Cardiac muscle cell (in vitro differentiated cells and primary cell): ENCODE measurements at places on chromosomes 13 and 19. TPM values are rescaled to one million over a fixed set of nuclear protein-coding genes. Genes with fewer than 3 reads are reported as not detected.

EEF1AKMT1 gene
- 4.2 and 7.2 TPM in 2 replicates for total RNA-seq

KLK3 gene
- total RNA-seq, result not detected in 2 replicates

TNFSF13B gene
- total RNA-seq, result 0.46 and 0.69 TPM in 2 replicates

TNNI3 gene
- 64.5 and 78.6 TPM in 2 replicates for total RNA-seq

VAV1 gene
- not detected in 2 replicates for total RNA-seq

MEX3D gene
- 49.7 and 65.6 TPM in 2 replicates for total RNA-seq

IRS2 gene
- 5.5 and 12.6 TPM in 2 replicates for total RNA-seq

SYCN gene
- not detected in 2 replicates for total RNA-seq

CAB39L gene
- 25.5 TPM in 2 replicates for total RNA-seq

C1QTNF9 gene
- total RNA-seq, result 0.12 TPM in 1 of 2 replicates, not detected in the other

CYP2S1 gene
- total RNA-seq, result 1.7 and 1.8 TPM in 2 replicates

LYPD5 gene
- total RNA-seq, result 0.11 TPM in 1 of 2 replicates, not detected in the other

TTYH1 gene
- total RNA-seq, result 2.6 TPM in 1 of 2 replicates, not detected in the other

GRCh38 chr19:46367426-46367825 is 20.5 kb downstream of the PPP5C start:
- DNase-seq, result no peak

- DNase-seq, result no peak
Measured at GRCh38 chr13:105518086-105518485, 1017.4 kb downstream of the EFNB2 start.

- DNase-seq, result peak; percentile 19
Measured at GRCh38 chr13:29877456-29878078, 27.1 kb upstream of the UBL3 start.

DNA sequence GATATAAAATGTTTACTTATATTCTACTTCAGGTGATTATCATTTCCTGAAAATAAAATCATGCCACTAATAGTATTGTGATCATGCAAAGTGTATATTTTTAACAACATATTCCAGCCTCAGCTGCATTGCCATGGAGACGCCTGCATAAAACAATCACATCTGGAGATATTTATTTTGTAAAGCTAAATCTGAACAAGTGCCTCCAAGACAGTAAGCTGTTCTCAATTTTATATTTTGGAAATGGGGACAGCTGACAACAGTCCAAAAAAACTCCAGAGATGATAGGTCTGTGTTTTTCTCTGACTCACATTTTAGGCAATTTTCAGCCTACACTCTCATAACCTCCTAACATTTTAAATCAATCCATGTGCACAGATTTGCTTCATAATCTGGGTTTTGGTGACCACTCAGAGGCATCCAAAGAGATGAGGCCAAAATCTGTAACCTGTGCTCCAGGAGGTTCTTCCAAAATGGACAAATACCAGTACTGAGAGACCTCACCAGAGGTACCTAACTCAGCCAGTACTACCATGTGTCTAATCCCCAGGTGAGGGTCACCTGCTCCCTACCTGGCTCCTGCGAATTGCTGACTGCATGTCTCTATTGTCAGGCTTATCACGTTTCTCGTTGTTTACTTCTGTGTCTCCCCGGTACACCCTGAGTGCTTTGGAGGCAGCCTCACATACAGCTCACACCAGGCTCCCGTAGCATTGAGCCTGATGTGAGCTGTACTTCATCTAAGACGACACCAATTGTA is 62.7 kb downstream of the COL4A1 start:
- DNase-seq, result no peak

- no peak for DNase-seq
Measured at GRCh38 chr13:112178769-112179168, 111.8 kb downstream of the SOX1 start.

GRCh38 chr13:26179344-26179743 is 42.8 kb downstream of the RNF6 start:
- no peak for DNase-seq

DNA sequence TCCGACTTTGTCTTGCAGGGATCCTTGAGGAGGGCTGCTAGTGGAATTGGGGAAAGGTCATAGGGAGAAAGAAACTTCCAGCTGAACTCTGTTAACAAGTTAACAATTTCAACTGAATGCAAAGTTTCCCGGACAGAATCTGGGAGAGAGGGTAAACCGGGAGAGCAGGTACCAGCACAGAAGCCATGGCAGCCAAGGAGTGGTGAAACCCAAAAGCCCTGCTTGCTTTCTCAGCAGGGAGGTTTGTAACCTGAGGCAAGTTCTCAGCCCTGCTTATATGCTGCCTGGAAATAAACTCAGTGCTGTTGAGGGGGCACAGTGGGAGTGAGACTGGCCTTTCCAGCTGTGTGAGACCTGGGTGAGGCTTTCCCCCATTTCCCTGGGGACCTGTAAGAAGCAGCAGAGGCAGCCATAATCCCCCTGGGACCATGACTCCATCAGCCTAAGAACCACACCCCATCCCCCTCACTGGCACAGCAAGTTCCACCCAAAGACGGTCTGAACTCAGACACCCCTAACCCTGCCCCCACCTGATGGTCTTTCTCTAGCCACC is 84.0 kb downstream of the SUCLA2 start:
- no peak for DNase-seq

- DNase-seq, result no peak
Measured at GRCh38 chr13:27833206-27833605, 40.9 kb downstream of the GSX1 start.

- no peak for DNase-seq
Measured at GRCh38 chr19:9956956-9957355, 20.6 kb upstream of the OLFM2 start.

GRCh38 chr19:46492841-46493235 is 2.8 kb downstream of the PNMA8B start:
- DNase-seq, result no peak

DNA sequence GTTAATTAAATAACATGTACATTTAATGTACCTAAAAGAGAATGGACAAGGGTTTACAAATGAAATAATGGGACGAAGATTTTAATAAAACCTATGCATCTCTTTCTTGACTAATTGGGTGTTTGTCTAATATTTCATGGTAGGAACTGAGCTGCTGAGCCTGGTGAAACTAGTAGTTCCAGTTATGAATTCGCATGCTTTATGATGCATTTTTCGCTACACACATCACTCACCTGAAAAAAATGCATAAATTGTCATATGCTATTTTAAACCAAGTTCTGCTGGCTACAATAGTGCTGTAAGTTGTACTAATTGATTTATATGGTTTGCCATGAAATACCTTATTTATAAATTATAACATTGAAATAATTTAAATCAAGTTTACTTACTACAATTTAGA is 806.8 kb upstream of the SLITRK5 start:
- DNase-seq, result no peak

GRCh38 chr13:72165276-72165675 is 298.3 kb upstream of the DACH1 start:
- no peak for DNase-seq

GRCh38 chr13:28558567-28558966 is 63.6 kb upstream of the FLT1 start:
- DNase-seq, result peak; percentile 21

DNA sequence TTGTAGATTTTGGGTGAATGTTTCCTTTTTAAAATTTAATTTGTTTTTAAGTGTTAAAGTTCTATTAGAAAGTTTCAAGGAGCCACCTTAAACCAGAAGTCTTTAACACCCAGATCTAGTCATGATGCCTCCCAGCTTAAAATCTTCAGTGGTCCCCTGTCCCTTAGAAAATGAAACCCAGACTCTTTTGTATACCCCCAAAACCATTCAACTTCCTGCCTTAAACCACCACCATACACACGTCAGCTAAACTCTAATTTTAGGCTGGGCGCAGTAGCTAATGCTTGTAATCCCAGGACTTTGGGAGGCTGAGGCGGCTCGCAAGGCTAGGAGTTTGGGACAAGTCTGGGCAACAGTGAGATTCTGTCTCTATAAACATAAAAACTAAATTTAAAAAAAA is 37.9 kb downstream of the N4BP2L1 start:
- no peak for DNase-seq

DNA sequence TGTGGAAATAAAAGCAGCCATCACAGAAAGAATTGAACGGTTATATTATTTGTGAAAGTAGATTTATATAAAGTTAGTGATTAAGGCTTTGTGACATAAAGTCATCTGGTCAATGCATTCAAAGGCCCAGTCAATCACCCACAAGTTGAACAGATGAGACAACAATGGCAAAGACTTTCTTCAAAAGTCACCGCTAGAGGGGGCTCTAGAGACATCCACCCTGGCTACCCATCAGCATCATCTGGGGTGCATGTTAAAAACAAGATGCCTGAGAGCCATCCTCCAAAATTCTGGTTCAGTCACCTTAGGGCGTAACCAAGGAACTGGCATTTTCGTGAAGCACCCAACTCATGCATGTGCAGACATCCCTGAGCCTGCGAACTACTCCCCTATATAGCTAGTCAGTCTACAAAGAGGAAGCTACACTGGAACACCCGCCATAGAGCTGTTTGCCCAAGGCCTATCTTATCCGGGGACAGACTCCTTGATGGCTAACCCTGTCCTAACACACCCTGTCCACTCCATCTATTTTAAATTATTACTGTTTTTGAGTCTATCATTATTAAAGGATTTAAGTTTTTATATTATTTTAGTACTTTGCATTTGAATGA is 970.5 kb downstream of the UQCRFS1 start:
- peak; percentile 62 for DNase-seq

- DNase-seq, result no peak
Measured at GRCh38 chr19:35715981-35716800, 1.6 kb upstream of the KMT2B start.

DNA sequence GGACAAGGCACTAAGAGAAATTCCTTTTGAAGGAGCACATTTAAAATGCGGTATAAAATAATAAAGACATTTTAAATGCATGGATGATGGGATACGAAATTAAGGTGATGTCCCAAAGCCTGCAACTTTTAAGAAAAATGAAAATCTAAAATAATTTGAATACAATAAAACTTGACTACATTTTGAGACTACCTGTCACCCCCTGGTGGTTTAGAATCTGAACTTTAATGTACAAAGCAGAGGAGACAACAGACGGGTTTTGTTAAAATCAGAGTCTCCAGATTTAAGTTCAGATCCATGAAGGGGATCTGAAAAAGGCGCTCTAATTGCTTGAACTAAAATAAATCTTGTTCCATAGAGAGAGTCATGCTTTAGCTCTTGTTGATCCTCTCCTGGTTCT is 1129.3 kb upstream of the PCDH20 start:
- DNase-seq, result no peak

GRCh38 chr19:35142606-35143230 is 337 bp upstream of the FXYD7 start:
- peak; percentile 75 for DNase-seq

DNA sequence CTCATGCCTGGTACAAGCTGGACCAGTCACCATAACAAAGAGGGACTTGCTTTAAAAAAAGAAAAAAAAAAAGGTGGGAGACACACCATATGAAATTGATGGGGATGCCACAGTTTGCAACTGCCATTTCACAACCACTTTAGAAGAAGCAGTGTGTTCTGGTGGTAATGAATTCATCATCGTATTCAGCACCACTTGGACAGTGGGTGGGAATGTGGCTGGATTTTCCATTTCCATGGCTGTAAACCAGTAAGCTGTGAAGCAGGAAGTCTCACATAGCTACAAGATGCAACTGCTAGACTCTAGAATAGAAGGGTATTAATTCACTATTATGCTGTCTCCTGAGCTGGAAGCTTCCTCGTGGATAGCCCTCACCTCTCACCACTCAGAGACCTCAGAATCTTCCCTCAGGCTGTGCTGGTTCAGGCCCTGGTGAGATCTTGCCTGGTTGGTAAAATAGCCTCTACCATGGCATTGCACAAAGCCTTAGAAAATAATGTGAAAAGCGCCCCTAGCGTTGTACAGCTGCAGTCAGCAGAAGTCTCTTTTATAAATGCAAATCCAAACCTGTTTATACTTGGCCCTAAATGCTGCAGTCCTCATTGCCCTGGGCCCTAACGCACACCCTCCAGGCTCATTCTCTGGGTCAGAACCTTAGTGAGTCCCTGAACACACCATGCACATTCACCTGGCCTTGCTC is 150.7 kb downstream of the KCTD15 start:
- no peak for DNase-seq

DNA sequence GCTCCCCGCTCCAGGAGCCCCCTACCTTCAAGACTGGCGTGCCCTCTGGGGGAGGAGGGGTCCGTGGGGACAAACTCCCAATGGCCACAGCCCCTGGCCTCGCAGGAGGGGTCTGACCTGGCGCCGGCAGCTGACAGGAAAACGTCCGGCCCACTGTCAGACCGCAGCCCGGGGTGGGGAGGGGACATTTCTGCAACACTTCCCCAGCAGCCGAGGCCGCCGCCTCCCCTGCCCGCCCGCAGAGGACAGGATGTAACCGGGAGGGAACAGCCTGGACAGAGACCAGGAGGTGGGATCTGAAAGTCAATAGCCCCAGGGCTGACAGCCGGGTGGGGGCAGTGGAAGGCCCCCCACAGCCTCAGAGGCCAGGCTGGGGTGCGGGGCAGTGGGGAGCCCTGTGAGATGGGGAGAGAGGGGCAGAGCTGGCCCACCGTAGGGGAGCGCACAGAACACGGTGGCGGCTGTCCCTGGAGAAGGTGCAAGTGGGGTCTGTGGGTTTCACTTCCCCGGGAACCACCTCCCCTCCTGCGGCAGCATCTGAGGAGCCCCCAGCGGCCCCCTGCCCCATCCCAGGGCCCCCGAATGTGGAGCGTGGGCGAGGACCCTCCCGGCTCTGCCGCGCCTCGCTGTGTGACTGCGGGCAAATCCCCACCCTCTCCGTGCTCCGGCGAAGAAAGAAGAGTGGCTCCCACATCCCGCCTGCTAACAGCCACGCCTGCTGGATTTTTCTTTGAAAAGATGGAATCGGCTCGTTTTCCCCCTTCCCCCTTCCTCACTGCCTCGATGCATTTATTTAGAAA is at the start of gene PEAK3:
Gene PEAK3 (minus strand): TSS at position 114 of the 800 bp plus-strand sequence. CDS start 1,244 bp downstream, outside the sequence.
- peak; percentile 61 for DNase-seq

DNA sequence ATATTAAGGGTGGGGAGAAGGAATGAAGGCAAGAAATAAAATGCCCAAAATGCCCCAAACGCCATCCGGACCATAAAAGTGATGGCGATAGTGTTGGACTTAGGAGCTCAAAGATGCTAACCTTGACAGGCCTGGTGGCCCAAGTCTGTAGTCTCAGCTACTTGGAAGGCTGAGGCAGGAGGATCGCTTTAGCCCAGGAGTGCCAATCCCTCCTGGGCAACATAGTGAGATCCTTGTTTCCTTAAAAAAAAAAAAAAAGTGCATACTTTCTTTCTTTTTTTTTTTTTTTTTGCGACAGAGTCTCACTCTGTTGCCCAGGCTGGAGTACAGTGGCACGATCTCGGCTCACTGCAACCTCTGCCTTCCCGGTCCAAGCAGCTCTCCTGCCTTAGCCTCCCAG is 32.0 kb upstream of the MRI1 start:
- DNase-seq, result no peak

GRCh38 chr13:34308725-34309124 is 490.8 kb downstream of the RFC3 start:
- DNase-seq, result no peak

DNA sequence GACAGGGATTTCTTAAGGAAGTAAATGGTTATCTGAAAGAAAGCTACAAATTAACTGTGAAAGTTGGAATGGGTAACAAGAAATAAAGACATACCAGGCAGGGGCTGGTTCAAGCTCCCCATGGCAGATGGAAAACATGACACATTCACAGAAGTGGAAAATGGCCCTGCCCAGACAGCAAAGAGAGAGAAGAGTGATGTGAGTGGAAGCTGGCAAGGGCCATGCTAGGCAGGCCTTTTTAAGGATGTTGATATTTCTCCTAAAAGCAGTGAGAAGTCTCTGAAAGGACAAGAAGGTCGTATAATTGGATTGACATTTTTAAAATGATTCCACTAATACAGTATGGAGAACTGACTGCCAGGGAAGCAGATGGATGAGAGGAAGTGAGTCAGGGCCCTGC is 3.3 kb upstream of the FFAR2 start:
- DNase-seq, result no peak
